Left ventricle myocardium superior (tissue), 1 donor: ENCODE measurements at places on chromosomes 7 and 10. TPM values are rescaled to one million over a fixed set of nuclear protein-coding genes. Genes with fewer than 3 reads are reported as not detected.

The KCNIP2 gene
- 568 TPM for total RNA-seq

The IRF5 gene
- total RNA-seq = 2.9 TPM

The GPR15LG gene
- total RNA-seq = not detected

The MRLN gene
- total RNA-seq = not detected

The ABCB1 gene
- total RNA-seq = 4.8 TPM

The ZNF467 gene
- 7.8 TPM for total RNA-seq

The VAX1 gene
- total RNA-seq = not detected

The ERVW-1 gene
- not detected for total RNA-seq

The MOSPD3 gene
- 9.1 TPM for total RNA-seq

The GRID1 gene
- total RNA-seq = 2.4 TPM

The FAM25A gene
- not detected for total RNA-seq

The TEX36 gene
- total RNA-seq = not detected

The TMEM270 gene
- not detected for total RNA-seq

The ZNF273 gene
- total RNA-seq = 2.4 TPM

The ASAH2 gene
- 0.32 TPM for total RNA-seq

The C10orf90 gene
- not detected for total RNA-seq

The PRTFDC1 gene
- 9.1 TPM for total RNA-seq

The EBLN1 gene
- total RNA-seq = not detected

The INA gene
- not detected for total RNA-seq

The GIMAP5 gene
- 9.8 TPM for total RNA-seq

The BAG3 gene
- total RNA-seq = 151 TPM

The FGL2 gene
- 11.9 TPM for total RNA-seq

The ADAM22 gene
- total RNA-seq = 1.7 TPM

The CRTAC1 gene
- 1.6 TPM for total RNA-seq

The DYNC1I1 gene
- 39.0 TPM for total RNA-seq

The LIPJ gene
- total RNA-seq = not detected

The AKR1C8 gene
- 0.25 TPM for total RNA-seq

The WNT8B gene
- not detected for total RNA-seq

The TACC2 gene
- total RNA-seq = 377 TPM

The GNGT1 gene
- not detected for total RNA-seq

The WDFY4 gene
- total RNA-seq = 1.6 TPM

The SVIL gene
- total RNA-seq = 302 TPM

The BCCIP gene
- total RNA-seq = 43.4 TPM

The AGMO gene
- 0.32 TPM for total RNA-seq

The ZNF425 gene
- 0.72 TPM for total RNA-seq

The TMEM229A gene
- total RNA-seq = not detected

The SFMBT2 gene
- total RNA-seq = 11.0 TPM

The TDRD1 gene
- total RNA-seq = 2.7 TPM

The C10orf105 gene
- 0.07 TPM for total RNA-seq

The ADIRF gene
- total RNA-seq = 41.8 TPM

The SKIDA1 gene
- 3.6 TPM for total RNA-seq

The FZD1 gene
- total RNA-seq = 12.1 TPM

The SPDYE6 gene
- total RNA-seq = not detected

The SPDYE2B gene
- total RNA-seq = not detected

The AP4M1 gene
- total RNA-seq = 15.3 TPM

The SGCE gene
- 17.4 TPM for total RNA-seq

The RAB11FIP2 gene
- total RNA-seq = 13.1 TPM

The NRCAM gene
- total RNA-seq = 0.62 TPM

The GLI3 gene
- total RNA-seq = 4.4 TPM

The INSYN2A gene
- total RNA-seq = not detected

The SP8 gene
- not detected for total RNA-seq
